Renal pelvis (tissue), 12 donors: ENCODE measurements at places on chromosomes 1 and 21. TPM values are rescaled to one million over a fixed set of nuclear protein-coding genes. Genes with fewer than 3 reads are reported as not detected.

DNA sequence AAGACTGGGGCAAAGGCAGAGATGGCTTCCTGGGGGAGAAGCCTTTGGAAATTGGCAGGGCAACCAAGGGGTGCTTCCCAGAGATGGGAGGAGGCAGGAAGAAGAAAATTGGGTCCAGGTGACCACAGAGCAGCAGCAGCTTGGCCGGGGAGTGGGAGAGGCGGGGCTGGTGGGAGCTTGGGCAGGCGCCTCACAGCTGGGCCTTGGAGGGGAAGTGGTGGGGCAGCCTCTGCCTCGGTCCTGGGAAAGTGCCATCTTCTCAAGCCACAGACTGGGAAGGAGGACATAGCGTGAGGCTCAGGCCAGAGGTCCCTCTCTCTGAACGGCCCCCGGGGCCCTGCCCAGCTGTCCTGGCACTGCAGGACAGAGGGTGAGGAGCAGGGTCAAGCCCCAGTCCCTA lies 24.0 kb upstream of the WASF2 start:
- no peak for DNase-seq

DNA sequence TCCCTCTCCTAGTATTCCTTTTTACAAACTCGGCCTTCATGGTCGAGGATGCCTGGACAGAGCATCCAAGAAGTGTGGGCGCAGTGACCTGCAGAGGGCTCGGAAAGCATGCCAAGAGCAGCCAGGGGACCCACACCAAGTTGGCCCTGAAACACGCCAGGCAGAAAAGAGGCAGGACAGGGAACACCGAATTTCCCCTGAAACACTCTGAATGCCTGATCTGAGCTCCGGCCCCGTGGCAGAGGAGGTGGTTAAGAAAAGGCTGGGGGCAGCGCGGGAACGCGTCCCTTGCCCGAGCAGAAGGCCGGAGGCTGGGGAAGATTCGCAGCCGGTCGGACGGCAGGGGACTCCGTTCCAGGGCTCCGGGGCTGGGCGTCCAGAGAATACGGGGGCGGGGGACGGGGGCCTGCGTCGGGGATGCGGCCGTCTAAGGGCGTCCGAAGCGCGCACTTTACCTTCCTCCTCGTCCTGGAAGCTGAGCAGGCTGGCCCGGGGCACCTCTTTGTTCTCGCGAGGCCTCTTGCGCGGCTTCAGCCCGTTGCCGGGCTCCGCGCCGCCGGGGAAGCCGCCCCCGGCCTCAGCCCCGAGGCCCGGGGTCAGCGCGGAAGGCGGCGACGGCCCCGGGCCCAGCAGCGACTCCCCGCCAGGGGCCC lies 558 bp downstream of the PAXBP1 start:
- DNase-seq: peak; percentile 47

GRCh38 chr21:39422527-39423241 lies 22.9 kb downstream of the LCA5L start:
- DNase-seq: no peak

Gene KRTAP19-6
- not detected for polyA plus RNA-seq

DNA sequence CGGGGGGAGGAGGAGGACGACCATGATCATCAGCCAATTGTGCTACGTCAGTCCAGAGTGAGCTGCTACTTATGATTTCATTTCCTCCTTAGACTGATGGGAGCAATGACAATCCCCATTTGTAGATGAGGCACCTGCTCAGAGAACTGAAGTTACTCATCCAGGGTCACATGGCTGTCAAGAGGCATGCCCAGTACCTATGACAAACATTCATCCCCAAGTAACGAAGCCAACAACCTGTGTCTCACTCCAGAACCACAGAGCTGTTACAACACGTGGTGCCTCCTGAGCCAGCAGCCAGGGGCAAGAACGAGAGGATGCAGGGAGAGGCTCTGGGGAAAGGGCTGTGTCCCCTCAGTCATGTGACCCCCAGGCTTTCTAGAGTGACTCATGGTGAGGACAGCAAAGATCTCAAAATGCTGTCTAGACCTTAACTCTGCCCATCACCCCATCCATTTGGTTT lies 93.6 kb downstream of the SIM2 start:
- DNase-seq: no peak

DNA sequence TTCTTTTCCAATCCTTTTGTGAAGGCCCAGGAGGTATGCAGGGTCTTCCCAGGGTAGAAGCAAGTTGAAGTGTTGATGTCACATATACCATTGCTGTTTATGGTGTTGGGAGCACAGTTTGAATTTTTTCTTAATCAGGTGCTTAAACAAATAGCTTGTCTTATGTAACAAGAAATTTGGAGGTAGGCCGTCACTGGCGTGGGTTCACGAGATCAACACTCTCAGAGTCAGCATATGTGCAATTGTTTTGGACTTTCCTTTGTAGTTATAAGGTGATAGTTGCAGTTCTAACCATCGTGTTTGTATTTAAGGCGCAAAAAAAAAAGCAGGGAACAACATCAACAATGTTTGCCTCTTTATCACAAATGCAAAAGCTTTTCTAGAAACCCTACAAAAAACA lies 13.3 kb downstream of the FNBP1L start:
- no peak for DNase-seq
